Stimulated activated naive CD4-positive, alpha-beta T cell (primary cell): ENCODE measurements at places on chromosomes 12 and 14.

GRCh38 chr12:2052826-2053678 lies at the start of gene CACNA1C:
CACNA1C (plus strand) TSS chr12:2052987; CDS start chr12:2053563, 576 bp downstream.
- no peak for DNase-seq

GRCh38 chr12:82970614-82971013 lies 283.9 kb downstream of the TMTC2 start:
- DNase-seq = no peak

DNA sequence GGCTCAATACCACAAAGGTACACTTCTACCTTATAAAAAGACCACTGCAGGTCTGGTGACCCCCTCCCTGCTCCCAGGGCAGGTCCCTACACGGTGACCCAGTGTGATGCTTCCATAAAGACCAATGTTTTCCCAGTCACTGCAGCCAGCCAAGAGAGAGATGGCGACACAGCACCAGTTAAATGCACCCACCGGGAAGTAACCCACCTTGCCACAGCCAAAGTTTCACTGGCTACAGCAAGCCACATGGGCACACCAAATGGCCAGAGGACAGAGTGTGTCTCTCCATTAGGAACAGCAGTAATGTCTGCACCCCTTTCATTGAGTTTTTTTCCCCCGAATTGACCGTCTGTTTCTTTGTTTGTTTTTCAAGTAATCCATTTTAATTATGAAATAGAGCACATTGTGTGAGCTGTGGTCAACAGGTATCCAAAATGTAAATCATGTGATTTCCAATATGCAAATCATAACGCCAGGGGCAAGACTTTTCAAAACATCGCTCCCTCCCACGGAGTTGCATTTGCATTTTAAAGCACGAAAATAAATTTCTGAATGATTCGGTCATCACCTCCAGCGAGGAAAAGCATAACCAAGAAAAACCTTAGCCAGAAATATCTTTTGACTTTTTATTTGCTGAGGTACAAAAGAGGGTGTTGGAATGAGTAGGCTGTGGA lies 48.9 kb upstream of the EML1 start:
- DNase-seq = no peak

GRCh38 chr12:130164936-130165335 lies 2.7 kb downstream of the FZD10 start:
- no peak for DNase-seq

DNA sequence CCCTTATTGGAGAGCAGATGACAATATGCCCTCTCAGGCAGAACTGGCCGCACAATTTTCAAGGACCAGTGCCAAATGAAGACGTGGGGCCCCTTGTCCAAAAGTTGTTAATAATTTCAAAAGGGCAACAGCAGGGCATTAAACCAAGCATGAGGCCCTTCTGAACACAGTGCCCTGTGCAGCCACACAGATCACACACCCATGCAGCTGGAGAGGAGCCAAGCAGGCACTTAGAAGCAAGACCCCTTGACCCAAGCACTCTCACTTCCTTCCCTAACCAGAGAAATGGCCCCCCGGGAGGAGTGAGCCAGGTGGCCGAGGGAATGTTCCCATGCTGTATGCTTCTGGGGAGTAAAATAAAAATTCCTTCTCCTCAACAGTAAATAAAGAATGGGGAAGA lies 114.0 kb upstream of the TMPO start:
- DNase-seq = no peak

GRCh38 chr12:75483431-75483830 lies 2.9 kb downstream of the GLIPR1 start:
- DNase-seq = no peak

- no peak for DNase-seq
Observed at GRCh38 chr12:27319848-27320247, 12.8 kb upstream of the BMAL2 start.

GRCh38 chr14:94366146-94366915 lies 22.1 kb downstream of the SERPINA1 start:
- DNase-seq = no peak

- DNase-seq = no peak
Observed at GRCh38 chr12:54486173-54486867, 11.2 kb upstream of the NCKAP1L start.

GRCh38 chr12:42283739-42284138 lies 42.2 kb downstream of the ZCRB1 start:
- DNase-seq = no peak

DNA sequence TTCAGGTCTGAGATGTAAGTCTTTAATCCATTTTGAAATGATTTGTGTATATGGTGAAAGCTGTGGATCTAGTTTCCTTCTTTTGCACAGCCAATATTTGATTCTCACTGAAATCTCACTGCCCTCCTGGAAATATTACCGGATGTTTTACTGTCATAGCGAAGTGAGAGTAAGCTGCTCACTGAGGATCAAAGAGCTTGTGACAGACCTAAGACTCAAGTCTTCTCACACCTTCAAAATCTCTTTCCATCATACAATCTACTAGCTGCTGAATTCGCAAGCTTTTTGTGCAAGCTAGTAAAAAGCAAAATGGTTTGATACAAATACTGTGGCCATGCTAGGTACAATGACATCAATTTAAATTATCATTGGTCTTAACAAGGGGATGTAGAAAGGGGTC lies 3.9 kb downstream of the LRRK2 start:
- DNase-seq = no peak

- no peak for DNase-seq
Observed at GRCh38 chr12:112752303-112752702, 39.2 kb upstream of the RPH3A start.

- DNase-seq = no peak
Observed at GRCh38 chr14:44099743-44100488, 407.2 kb downstream of the FSCB start.

DNA sequence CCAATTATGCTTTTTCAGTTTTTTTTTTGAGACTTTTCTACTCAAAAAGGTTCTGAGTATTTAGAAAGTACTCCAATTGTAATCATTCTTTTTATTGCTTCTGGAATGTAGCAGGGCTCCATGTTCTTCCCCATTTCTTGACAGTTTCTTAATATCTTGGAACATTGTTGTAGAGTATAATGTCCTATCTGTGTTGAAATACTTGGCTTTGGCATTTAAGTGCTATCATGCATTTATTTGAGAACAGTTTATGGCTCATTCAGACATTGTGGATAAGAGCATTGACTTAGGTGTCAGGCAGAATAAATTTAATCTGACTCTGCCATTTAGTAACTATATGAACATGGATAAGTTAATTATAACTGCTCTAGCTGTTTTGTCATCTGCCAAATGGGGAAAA lies 28.3 kb downstream of the ADIPOR2 start:
- DNase-seq = no peak

GRCh38 chr12:107681836-107682820 lies 3.5 kb upstream of the PWP1 start:
- DNase-seq = no peak

- DNase-seq = no peak
Observed at GRCh38 chr12:43090981-43091380, 461.0 kb downstream of the ADAMTS20 start.

GRCh38 chr12:131239384-131240094 lies 285.8 kb downstream of the ADGRD1 start:
- DNase-seq = no peak

DNA sequence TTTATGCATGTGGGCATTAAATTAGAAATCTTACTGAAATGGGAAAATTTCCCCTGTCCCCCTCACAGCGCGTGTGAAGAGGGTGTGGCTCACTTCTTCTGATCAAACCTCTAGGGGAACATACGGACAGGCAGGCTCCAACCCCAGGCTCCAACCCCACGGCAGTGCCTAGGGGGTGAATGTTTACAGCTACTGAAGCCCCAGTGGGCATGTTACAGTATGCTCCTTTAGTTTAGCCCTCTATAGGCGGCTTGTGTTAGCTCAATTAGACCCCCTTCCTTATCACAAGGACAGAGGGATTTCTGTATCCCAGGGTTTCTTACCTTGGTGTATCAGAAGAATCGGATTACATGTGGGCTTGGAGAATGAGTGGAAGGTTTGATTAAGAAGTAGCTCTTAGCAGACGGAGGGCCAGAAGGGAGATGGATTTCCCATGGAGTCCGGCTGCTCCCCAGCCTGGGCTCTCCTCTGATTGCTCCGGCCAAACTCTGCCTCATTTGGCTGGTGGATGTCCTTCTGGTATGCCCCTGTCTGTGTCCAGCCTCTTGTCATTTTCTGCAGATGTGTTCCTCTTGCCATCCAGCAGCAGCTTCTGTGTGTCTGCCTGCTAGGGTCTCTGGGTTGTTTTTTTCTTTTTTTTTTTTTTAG lies 223.7 kb downstream of the TMTC2 start:
- no peak for DNase-seq

DNA sequence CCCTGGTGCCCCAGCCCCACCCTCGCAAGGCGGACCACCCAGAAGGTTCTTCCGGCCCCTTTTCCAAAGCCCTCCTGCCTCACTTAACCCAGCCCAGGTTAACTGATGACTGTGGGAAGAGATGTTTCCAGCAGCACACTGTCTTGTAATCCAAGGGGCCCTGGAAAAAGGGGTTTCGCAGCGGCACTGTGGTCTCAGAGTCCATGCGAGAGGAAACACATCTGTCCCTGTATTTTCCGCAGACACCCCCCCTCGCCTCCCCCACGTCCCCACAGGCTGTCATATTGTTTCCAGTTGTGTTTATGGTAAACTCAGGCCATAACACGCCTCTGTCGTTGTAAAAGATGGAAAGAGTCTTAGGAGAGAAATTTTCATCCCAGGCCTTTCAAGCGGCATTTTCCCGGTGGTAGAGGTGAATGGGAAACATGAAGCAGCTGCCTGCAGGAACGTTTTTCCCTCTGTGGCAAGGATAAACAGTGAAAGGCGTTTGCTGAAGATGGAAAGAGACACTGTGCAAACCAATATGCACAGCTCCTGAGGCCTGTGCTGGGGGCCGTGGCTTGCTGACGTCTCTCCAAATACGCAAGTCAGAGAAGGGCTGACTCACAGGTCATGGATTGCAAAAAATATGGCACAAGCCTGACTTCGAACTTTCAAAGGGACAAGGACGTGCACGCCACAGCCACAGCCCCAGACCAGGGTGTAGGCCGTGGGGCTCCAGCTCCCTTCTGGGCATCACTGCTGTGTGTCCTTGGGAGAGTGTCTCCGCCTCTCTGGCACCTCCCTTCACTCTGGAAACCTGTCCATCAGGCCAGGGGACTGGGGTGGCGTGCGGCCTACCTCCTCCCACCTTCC lies 22.5 kb upstream of the FZD10 start:
- DNase-seq = no peak

- no peak for DNase-seq
Observed at GRCh38 chr12:116164250-116165035, 113.0 kb downstream of the MED13L start.

- no peak for DNase-seq
Observed at GRCh38 chr12:125015680-125016310, 22.4 kb downstream of the BRI3BP start.

- no peak for DNase-seq
Observed at GRCh38 chr12:116267948-116268347, 9.5 kb downstream of the MED13L start.

DNA sequence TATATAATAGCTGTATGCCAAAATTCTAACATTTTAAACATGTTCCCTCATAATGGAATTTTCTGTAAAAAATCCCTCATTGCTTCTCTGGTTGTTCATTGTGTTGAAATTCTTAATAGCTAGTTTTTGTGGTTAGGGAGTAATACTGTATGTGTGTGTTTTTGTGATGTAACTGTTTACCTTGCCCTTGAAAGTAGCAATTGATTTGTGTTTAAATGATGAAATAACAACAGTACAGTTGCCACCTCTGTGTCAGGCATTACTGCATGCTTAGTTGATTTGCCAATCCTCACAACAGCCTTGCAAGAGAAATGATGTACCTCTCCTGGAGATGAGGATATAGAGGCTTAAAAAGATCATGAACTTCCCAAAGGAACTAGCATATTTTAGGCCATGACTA lies 94.9 kb downstream of the DAAM1 start:
- DNase-seq = no peak

DNA sequence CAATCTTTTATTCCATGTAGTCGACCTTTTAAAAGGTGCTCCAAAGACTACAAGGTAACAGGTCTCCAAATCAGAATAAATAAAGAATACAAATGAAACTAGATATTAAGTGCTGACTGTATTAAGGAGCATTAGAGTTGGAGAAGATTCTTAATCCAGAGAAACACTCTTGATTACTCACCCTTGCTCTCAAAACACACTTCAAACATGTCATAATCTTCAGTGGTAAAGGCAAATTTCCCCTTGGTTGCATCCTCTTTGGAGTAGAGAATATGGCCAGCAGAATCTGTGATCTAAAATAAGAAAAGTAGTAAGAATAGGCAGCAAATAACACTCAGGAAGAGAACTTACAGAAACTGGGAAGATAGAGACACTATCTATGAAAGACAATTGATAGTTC lies 24.6 kb downstream of the TMED10 start:
- no peak for DNase-seq

GRCh38 chr14:70697701-70698100 lies 56.0 kb downstream of the TTC9 start:
- DNase-seq = no peak

- DNase-seq = no peak
Observed at GRCh38 chr14:102255401-102256190, 49.4 kb downstream of the MOK start.

DNA sequence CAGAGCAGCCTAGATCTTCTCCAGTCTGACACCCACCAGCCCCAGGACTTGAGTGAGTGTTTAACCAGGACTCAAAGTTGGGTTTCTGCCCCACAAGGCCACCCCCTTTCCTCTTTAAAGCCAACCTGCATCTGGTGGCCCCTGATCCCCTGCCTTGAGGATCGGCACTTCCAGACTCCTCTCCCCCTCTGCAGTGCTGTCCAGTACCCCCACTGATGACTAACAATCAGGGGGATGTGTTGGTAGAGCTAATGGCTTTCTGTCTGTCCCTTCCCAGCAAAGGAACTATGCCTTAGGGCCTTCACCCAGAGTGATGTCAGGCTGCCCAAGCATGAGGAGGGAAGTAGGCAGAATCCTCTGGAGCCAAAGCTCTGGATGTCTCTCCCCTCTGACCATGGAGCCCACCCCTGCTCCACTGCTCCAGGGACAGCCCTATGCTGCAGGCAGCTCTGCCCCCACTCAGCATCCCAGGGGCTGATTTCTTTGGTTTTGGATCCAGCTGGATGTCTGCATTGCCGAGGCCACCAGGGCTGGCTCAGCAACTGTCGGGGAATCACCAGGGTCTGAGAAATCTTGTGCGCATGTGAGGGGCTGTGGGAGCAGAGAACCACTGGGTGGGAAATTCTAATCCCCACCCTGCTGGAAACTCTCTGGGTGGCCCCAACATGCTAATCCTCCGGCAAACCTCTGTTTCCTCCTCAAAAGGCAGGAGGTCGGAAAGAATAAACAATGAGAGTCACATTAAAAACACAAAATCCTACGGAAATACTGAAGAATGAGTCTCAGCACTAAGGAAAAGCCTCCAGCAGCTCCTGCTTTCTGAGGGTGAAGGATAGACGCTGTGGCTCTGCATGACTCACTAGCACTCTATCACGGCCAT lies 42.9 kb downstream of the DAD1 start:
- no peak for DNase-seq

DNA sequence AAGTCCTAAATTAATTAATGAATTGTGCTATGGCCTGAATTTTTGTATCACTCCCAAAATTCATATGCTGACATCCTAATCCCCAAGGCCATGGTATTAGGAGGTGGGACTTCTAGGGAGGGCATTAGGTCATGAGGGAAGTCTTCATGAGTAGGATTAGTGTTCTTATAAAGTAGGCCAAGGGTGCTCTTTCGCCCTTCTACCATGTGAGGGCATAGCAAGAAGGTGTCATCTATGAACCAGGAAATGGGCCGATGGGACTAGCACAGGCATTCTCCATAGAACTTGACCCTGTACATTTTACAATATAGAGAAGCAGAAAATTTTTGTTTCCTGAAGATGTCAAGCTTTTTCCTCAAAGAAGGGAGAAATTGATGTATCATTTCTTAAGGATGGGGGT lies 12.5 kb downstream of the SYT10 start:
- DNase-seq = no peak
